Kidney epithelial cell (primary cell): ENCODE measurements at places on chromosomes 1 and 21.

- DNase-seq, result no peak
Measured at GRCh38 chr1:228094432-228095016, 8.6 kb downstream of the C1orf35 start.

DNA sequence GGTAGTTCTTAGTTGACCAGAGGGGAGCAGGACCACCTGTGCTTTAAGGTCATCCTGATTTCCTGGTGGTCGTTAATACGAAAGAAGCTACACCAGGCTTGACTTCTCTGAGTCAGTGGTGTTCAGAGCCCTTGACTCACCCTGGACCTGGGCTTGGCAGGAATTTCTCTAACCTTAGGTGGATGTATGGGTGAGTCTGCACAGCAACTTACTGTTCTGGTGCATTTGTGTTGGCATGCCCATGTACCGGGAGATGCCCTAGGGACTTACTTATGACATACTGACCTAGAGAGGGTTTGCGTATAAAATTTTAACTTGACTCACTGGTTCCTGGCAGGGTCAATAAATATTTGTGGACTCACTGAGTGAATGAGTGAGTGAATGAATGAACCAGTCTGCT lies 304.6 kb downstream of the DISC1 start:
- DNase-seq, result no peak

DNA sequence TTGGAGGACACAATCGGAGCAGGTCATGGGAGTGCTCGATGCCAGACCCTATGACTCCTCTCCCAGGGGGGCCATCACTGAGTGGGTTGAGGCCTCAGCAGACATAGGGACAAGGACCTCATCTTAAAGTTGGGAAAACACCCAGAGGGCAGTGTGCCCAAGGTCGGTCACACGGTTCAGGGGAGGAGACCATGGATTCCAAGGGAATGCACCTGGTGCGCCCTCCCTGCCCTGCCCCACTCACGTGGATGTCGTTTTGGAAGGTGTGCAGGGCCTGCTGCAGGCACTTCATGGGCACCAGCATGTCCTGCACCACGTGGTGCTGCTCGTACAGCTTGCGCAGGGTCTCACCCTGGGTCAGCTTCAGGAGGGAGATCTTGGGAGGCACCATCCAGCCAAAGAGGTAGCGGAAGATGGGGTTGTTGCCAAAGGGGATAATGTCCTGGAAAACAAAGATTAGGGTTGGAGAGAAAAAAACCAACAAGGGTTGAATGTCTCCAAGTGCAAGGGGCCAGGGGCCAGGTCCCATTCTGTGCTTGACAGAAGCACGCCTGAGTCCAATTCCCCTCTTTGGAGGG lies 33.1 kb downstream of the DHCR24 start:
- DNase-seq, result no peak

DNA sequence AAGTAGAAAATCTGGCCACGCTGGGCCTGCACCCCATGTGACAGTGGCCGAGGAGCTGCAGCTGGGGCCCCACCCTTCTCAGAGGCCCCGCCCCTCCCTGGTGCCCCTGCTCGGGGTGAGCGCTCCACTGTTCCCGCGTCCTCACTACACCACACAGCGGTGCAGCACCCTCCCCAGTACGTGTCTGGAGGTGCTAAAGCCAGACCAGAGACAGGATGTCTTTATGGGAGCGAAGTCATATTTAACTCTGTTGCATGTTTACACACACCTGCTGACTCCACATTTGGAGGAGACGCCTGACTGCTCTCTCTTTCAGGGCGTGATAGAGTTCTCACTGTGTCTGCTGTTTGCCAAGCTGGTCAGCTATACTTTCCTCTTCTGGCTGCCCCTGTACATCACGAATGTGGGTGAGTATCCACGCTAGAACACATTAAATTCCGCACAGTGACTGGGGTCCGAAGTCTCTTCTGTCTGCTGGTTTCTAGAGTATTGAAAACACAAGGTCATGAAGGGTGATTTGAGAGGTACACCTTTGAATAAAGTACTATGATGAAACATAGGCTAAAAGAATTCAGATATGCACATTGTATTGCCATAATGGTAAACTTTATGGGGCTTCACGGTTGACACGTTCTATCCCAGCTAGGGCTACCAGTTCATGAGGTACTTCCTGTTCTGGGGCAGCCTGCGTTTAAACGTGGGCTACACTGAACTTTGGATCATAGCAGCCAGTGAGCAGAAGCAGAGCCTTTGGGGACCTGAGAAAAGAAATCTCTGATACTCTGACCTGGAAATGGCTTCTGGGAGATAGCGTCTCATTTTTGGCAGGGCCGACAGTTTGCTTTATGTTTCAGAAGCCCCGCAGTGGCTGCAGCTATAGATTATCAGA lies 48.4 kb downstream of the SLC37A1 start:
- no peak for DNase-seq

GRCh38 chr1:69914976-69915765 lies 290.2 kb downstream of the LRRC40 start:
- no peak for DNase-seq

DNA sequence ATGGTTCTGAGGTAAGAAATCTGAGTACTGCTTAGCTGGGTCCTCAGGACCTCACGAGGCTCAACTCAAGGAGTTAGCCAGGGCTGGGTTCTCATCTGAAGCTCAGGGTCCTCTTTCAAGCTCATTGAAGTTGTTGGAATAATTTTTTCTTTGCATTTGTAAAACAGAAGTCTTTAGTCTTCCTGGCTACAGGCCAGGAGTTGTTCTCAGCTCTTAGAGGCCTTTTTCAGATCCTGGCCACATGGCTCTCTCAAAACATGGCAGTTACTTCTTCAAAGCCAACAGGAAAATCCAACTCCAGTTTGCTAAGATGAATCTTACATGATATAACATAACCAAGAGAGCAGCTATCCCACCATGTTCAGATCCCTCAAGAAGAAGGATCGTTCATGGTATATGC lies 92.3 kb upstream of the CHODL start:
- DNase-seq, result no peak

DNA sequence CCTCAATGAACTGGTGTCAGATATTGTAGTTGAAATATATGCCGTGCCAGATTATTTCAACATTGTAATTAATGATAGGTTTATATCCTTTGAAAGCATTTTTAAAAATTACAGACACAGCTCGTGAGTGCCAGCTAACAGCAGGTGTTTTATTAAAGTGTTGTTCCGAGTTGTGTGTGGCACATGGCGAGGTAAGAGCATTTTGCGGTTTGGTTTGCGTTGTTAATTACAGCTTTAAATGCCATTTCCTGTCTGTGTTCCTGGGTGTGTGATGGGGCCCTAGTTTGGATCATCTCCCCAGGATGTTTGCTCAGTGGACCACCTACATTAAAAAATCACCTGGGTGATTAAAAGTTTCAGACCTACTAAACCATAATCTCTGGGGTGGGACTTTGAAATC lies 97.4 kb downstream of the PRDM2 start:
- DNase-seq, result no peak

GRCh38 chr1:163672976-163673758 lies 351.4 kb downstream of the NUF2 start:
- no peak for DNase-seq

GRCh38 chr1:244106176-244106575 lies 55.1 kb downstream of the ZBTB18 start:
- no peak for DNase-seq

GRCh38 chr1:164452549-164452948 lies 106.4 kb upstream of the PBX1 start:
- DNase-seq, result no peak

DNA sequence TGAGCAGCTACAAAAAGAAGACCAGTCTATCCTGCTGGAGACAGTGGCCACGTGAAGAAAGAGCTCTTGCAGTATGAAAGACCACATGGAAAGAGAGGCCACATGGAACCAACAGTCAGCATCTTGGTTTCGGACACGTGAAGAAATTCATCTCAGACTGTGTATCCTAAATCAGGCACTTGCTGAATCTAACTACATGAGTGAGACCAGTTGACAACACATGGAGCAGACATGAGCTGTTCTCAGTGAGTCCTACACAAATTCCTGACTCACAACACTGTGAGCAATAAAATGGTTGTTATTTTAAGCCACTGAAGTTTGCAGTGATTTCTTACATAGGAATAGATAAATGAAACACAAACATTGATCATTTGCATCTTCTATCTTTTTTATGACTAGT lies 2.4 kb upstream of the TAF1A start:
- DNase-seq, result peak; percentile 12

DNA sequence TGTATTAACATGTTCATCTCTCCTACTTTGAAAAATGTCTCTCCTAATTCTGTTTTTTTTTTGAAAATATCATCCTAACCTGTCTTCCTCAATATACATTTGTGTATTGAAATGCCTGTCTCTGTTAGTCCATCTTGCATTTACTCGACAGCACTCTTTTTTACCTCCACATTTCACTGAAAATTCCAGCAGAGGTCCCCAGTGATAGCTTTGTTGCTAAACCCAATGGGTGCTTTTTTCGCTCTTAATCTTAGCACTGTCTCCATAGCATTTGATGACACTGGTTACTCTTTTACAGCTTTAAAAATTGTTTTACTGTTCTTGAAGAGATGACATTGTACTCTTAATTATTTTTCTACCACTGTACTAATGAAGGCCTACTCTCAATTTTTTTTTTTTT lies 10.8 kb downstream of the OSBPL9 start:
- no peak for DNase-seq

DNA sequence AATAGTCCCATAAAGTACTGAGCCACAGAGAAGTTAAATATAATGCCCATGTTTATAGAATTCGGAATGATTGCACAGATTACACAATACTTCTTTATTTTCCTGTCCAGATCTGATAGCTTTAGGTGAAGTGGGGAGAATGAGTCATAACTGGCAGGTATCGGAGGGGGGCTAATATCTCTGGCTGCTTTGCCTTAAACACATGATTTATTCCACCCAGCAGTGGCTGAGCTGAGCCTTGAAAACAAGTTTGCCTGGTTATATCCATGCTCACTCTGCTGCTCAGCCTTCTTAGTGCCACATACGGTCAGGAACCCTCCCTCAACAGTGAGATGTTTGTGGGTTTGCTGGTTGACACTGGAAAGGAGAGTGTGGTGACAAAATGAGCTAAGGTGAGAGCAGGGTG lies 119.7 kb upstream of the ZNF648 start:
- no peak for DNase-seq

GRCh38 chr1:18633422-18634155 lies 2.9 kb downstream of the PAX7 start:
- no peak for DNase-seq

DNA sequence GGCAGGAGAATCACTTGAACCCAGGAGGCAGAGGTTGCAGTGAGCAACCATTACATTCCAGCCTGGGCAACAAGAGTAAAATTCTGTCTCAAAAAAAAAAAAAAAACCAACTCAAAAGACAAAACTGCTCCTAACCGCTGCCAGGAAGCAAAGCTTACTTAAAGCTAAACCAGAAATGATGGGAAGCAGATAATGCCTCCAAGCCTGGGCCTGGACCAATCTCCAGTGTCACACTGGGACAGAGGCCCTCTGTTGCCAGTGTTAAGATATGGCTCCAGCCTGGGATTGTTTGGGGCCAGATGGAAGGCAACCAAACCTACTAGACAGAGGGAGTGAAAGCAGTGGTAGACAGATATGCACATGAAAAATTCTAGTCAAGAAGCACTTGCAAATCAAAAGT lies 36.9 kb downstream of the NSL1 start:
- DNase-seq, result no peak

- no peak for DNase-seq
Measured at GRCh38 chr1:1972976-1973715, 30.4 kb downstream of the CFAP74 start.

- no peak for DNase-seq
Measured at GRCh38 chr1:48059289-48059688, 62.1 kb upstream of the TRABD2B start.

DNA sequence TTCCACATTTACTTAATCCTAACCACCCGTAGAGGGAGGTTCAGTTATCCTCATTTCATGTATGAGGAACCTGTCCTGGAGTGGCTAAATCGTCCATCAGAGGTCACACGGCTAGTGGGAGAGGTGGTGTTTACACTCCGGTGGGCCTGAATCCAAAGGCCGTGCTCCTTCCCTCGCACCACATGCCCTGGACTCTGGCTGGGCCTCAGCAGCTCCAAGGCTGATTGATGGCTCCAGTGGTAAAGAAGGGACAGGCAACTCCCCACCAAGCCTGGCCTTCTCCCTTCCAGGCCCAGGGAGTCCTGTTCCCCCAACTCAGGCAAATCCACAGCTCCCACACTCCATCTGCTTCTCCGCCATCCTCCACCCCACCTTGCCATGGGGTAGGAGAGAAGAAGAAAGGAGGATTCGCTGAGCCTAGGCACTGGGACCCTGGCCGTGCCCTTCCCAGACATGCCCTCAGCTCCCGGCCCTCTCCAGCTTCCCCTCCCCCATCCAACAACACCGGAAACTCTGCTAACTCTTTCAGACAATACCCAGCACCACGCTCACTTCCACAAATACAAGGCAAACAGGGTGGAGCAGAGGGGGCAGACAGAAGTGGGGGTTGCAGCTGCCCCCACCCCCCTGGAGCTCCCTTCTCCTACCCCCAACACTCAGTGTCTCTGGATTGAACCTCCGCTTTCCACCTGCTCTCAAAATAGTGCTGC lies 10.9 kb downstream of the ARHGEF2 start:
- DNase-seq, result no peak

- no peak for DNase-seq
Measured at GRCh38 chr1:160779626-160780397, 16.2 kb upstream of the LY9 start.

- no peak for DNase-seq
Measured at GRCh38 chr1:103457886-103458455, 67.5 kb upstream of the RNPC3 start.

- DNase-seq, result no peak
Measured at GRCh38 chr1:84939151-84939550, 46.1 kb upstream of the LPAR3 start.

- DNase-seq, result peak; percentile 57
Measured at GRCh38 chr1:19450811-19451515, 34.4 kb downstream of the CAPZB start.

- DNase-seq, result no peak
Measured at GRCh38 chr1:202848191-202848542, 37.4 kb downstream of the PCAT6 start.

- peak; percentile 77 for DNase-seq
Measured at GRCh38 chr1:25890239-25891034, 14.9 kb upstream of the PAQR7 start.

DNA sequence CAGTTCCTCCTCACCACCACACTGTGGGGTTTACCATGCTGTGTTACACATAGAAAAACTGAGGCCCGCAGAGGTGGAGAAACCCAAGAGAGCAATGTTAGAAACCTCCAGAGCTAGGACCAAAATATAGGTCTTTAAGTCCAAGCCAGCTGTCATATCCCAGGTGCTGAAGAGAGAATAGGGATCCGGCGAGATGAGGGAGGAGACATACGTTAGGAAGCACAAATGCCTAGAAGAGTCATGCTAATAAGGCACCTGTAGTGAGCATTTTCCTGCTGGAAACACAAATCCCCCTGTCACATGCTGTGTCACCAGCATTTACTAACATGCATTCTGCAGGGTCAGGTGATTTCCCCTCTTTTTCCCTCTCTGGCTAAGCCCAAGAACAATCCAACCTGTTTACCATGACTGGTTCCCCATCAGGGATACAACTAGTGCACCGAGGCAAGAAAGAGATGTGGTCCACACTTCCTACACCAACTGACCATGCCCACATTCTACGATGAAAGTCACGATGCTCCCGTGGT lies 168.6 kb upstream of the CAMK1G start:
- DNase-seq, result no peak
